Left renal pelvis (tissue), 4 donors: ENCODE measurements at places on chromosomes 11 and 22. TPM values are rescaled to one million over a fixed set of nuclear protein-coding genes. Genes with fewer than 3 reads are reported as not detected.

Gene FXYD2
- 10.6 TPM for polyA plus RNA-seq

Gene KCTD14
- 14.1 TPM for polyA plus RNA-seq

Gene SEC14L2
- 4.3 TPM for polyA plus RNA-seq

Gene OR8B3
- not detected for polyA plus RNA-seq

Gene ARHGEF17
- polyA plus RNA-seq, result 77.9 TPM

GRCh38 chr11:119741369-119742262, 12.6 kb upstream of the NECTIN1 start:
- no peak for DNase-seq

- no peak for DNase-seq
Observed at GRCh38 chr11:75267171-75267970, 26.8 kb downstream of the TPBGL start.

- no peak for DNase-seq
Observed at GRCh38 chr22:46749682-46750529, 11.9 kb upstream of the CERK start.

DNA sequence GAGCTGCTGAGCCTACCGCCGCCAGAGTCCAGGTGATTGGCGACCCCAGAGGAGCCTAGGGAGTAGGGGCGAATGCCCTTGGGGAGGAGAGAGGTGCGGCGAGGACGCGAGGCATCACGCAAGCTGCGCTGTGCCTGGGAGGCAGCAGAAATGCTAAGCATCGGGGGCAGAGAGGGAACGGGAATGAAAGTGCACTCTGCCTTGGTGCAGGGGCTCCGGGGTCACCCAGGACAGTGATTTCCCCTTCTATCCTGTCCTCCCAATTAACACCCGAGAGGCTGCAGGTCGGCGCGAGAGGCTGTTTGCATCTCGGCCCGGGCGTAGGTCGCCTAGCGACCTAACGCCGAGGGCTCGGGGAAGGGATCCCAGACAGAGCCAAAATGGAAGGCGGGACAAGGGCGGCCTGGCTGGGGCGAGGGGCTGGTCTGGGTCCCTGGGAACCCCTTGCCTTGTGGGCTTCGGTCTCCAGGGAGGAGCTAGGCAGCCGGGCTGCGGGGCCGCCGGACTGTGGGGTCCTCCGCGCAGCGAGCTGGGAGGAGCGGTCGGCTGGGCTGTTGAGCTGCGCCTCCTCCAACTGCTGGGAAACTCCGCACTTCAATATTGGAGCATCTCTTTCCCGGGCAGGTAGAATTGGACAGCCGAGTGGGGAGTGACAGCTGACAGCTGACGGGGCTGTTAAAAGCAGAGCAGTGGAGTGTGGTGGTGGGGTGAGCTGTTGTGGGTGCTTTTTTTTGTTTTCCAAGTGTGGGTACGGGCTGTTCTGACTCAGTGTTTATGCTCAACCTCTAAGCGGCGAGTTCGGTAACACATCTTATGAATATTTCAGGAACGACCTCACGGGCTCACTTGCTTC, 657 bp downstream of the ELMOD1 start:
- DNase-seq, result no peak

- DNase-seq, result no peak
Observed at GRCh38 chr11:113192121-113192925, 122.1 kb upstream of the TTC12 start.
